ENCODE measurements at places on chromosomes 7 and 10.
A peak's percentile ranks its signal among the peaks of the same experiment; 100 is the strongest.

GRCh38 chr10:19705250-19705649, 111.0 kb upstream of the PLXDC2 start:
- no peak for DNase-seq

GRCh38 chr7:38451840-38452239, 178.4 kb upstream of the TARP start:
- DNase-seq = peak; percentile 66

- DNase-seq = no peak
Measured at GRCh38 chr10:70613941-70614340, 11.4 kb upstream of the PRF1 start.

DNA sequence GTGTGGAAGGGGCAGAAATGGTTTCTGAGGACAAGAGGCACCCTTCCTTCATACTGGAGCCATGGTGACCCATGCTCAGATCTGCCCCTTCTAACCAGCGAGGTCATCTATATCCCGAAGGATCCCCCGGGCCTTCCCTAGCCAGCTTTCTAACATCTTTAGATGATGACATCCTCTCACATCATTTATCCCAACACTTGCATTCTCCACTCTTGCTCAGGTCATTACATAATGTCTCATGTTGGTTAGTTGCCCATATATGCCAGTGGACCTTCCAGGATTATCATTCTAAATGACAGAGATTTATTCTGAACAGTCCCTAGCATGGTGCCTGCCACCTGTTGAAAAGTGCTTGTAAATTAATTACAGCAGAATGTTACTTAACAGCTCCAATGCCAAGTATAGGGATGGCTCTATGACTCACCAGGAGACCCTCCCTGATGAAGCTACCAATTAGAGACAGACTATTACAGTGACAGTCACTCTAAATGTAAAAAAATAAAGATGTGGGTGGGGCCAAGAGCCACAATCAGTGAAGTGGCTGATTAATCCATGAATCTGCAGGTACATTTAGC, 22.6 kb upstream of the ABLIM1 start:
- DNase-seq = no peak

DNA sequence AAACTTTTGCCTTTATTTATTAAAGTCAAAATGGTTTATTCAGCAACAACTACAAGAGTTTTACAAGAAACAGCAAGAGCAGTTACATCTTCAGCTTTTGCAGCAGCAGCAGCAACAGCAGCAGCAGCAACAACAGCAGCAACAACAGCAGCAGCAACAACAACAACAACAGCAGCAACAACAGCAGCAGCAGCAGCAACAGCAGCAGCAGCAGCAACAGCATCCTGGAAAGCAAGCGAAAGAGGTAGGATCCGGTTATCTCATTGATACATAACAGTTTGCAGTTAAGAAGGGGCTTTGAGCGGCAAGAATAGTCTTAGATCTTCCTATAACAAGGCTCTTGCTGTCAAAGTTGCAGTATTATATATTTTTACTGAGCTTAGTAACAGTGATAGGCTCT, 215.1 kb downstream of the FOXP2 start:
- no peak for DNase-seq

DNA sequence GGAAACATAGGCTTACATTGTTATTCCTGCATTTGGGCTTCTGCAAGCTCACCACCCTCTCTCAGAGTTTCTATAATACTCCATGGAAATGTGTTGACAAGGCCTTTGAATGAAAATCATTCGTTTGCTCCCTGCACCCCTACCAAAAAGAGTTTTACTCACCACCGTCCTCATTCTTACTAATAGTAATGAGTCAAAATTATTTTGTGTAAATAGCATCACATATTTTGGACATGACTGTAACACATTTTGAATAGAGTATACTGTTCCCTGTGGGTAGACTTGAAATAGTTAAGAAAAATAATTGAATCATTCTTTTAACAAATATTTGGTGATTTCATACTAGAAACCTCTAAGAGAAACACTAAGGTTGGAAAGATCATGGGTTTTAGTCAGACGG, 84.6 kb downstream of the AKAP9 start:
- DNase-seq = no peak

DNA sequence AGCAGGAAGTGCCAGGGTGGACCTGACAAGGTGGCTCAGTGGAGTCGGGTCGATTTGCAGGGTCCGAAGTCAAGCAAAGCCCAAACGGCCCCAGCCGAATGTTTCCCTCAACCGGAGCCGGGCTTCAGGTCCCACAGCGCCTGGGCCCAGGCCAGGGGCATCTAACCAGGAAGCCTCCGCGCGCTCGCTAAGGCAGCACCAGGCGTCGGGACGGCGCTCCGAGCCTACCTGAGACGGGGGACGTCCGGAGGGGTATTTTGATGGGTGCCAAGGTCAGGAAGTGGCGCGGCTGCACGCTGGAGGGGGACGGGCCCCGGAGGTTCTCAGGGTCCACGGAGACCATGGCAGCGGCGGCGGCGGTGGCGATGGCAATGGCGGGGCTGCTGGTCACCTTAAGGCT, 51.5 kb downstream of the TCERG1L start:
- DNase-seq = no peak

DNA sequence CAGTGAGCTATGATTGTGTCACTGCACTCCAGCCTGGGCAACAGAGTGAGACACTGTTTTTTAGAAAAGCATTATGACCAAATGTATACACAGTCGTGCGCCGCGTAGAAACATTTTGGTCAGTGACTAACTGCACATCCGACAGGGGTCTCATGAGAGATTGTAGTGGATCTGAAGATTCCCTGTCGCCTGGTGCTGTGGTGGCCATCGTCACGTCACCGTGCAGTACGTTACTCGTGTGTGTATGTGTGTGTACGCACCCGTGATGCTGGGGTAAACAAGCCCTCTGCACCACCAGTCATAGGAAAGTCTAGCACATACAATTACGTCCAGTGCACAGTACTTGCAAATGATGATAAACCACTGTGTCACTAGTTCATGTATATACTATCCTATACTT, 109.4 kb downstream of the ELFN1 start:
- no peak for DNase-seq

DNA sequence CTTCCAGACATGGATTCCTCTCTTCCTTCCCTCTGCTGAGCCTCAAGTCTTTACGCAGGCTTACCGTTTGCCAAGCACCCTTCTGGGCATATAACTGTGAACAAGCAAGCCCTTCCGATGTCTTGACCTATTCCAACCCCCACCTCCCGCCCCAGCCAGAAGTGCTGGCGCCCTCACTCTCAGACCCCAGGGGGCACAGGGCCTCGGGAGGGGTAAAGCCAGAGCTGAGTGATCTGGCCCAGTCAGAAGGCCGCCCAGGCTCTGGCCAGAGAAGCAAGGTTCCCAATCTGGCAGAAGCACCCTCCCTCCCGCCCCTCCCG, 1.2 kb downstream of the PRRT4 start:
- DNase-seq = no peak

DNA sequence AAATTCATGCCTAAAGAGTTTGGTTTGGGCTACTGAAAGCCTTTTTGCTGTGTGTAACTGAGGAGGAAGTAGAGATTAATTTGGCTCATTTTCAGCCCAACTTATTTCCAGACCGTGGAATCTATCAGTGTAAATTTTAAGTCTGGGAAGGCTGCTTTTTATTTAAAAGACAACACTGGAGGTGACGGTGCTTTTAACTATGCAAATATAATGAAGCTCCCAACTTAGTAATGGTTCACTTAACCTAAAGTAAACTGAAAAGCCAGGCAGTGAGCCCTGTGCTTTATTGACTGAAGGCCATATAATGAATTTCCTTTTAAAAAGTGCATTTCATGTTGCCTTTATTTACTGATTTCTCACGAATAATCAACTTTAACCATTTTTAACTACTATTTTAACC, 127.2 kb downstream of the NPY start:
- DNase-seq = no peak

- DNase-seq = no peak
Measured at GRCh38 chr10:125187238-125188194, 27.2 kb upstream of the CTBP2 start.

- no peak for DNase-seq
Measured at GRCh38 chr10:132701099-132701845, 84.7 kb downstream of the NKX6-2 start.

DNA sequence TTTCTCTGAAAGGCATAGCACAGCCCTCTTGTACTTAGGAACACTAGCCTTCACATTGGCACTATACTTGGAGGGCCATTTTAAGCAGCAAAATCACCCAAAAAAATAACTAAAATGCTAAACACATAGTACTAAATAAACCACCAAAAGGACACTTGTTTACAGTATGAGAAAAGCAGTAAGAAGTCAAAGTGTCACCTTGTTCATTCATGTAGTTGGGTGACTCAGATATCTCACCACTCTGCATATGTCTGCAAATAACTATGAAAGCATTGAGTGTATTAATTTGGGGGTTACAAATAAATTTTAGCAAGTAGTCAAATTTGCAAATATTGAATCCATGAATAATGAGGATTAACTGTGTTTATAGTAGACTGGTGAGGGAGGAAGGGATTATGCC, 107.6 kb downstream of the ELAPOR2 start:
- DNase-seq = no peak

GRCh38 chr10:78451592-78451991, 417.9 kb downstream of the RPS24 start:
- DNase-seq = peak; percentile 70

- DNase-seq = no peak
Measured at GRCh38 chr10:113232928-113233511, 283.0 kb downstream of the TCF7L2 start.

GRCh38 chr10:108662975-108663374, 1260.3 kb downstream of the XPNPEP1 start:
- DNase-seq = no peak

DNA sequence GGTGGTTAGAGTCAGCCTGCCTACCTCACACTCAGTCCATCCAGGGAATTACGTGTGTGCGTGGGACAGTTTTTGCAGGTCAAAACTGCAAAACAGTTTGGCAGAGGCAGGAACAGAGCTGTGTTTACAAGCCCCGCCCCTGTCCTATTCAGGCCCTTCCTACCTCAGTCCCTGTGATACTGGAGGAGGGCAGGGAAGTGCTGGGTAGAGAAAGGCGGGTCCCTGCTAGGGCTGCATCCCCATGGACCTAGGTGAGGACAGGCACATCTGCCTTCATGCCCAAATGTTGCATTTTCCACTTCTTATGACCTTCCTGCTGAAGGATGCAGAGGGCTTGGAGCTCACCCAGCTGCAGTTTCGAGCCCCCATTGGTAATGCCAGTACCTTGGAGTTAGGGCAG, 25.1 kb downstream of the SBDS start:
- DNase-seq = no peak

- no peak for DNase-seq
Measured at GRCh38 chr7:112503361-112503972, 22.7 kb downstream of the LSMEM1 start.

GRCh38 chr10:102613286-102613685, 31.0 kb upstream of the TRIM8 start:
- no peak for DNase-seq

DNA sequence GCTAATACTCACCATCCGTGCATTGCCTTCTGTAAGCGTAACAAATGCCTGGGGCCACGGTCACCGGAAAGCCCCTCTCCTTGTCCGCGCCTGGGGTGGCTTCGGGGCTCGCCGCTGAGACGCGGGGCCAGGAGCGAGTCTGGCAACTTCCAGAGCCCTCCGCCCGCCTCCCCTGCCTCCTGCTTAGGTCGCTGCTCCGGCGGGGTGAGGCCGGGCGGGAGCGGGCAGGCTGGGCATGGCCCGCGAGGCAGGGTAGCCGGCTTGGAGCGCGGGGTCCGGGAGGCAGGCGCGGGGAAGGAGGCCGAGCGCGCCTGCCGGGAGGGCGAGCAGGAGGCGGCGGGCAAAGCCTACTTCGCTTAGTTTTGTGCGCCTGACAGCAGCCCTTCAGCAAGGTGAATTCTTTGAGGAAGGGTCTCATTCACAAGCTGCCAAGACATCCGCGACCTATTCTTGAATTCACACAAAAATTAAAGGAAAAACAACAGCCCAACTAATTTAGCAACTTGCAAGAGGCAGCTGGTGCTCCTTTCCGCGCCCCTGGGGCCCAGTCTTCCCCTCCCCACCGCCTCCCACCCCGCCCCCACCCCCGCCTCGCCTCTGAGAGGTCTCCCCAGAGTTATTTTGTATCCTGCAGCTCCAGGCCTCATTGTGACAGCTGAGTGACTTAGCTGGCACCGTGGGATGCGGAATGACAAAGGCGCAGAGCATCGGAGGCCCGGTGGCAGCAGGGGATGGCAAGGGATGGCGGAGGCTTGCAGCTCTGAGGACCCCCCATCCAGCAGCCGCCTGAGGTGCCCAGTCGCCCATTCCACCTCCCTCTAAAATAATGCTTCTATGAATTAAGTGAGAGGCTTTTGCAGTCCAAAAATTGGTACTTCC, 12.8 kb upstream of the KAT6B start:
- no peak for DNase-seq

Measured in NCI-H446 treated with DMSO at 0.1 percent for 48 hours (cell line).